NCI-H146 (cell line): ENCODE measurements at places on chromosomes 6 and 20.

- no peak for DNase-seq
Observed at GRCh38 chr20:60191014-60191413, 232.8 kb downstream of the CDH26 start.

DNA sequence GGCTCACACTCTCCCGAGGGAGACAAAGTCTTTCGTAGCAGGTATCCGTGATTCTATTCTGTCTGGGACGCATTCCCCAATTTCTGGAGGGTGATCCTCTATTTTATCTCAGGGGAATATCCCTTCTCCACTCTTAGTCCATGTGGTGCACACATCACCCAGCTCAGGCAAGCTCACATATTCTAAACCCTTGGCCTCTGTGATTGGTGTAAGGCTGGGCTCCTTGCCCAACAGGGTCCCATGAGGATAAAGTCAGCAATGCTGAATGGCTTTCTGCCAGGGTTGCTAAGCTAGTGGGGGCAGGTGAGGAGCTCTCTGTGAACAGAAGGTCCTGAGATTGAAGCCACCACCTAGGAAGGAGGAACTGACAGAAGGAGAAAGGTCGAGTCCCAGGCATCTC is 137.2 kb downstream of the CDH26 start:
- DNase-seq = no peak

DNA sequence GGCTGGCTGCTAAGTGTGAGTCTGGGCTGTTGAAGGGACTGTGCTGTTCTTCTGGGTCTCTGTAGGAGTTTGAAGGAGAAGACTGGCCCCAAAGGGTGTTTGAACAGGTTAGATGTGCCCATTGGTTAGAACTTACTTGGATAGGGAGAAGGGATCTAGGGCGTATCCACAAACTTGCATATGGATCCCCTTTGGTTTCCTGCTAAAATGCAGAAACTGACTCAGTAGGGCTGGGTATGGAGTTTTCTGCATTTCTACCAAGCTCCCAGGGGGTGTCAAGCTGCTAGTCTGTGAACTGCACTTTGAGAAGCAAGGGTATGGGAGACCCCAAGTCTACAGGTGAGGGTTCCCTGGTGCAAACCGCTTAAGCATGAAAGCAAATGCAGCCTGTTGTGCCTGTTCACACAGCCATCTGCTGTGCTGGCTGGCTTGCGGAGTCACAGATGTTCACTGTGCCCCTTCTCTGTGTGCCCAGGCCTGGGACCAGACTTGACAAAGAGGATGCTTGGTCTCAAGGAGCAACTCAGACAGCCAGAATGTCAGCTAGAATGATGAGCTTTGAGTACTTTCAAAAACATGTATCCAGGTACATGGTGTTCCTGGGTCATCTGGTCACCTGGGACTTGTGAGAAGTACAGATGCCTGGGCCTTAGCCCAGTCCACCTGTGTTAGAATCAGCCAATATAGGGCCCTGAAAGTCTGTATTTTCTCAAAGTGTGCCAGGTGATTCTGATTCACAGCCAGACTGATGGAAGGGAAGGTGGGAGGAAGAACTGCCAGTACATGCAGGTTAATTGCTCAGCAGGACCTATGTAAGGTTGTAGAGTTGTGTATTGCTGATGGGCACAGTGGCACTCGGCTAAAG is 7.4 kb downstream of the PPP1R16B start:
- DNase-seq = no peak

- no peak for DNase-seq
Observed at GRCh38 chr20:62999580-62999979, 7.2 kb downstream of the BHLHE23 start.

GRCh38 chr20:41567615-41568014 is 50.6 kb downstream of the CHD6 start:
- no peak for DNase-seq

DNA sequence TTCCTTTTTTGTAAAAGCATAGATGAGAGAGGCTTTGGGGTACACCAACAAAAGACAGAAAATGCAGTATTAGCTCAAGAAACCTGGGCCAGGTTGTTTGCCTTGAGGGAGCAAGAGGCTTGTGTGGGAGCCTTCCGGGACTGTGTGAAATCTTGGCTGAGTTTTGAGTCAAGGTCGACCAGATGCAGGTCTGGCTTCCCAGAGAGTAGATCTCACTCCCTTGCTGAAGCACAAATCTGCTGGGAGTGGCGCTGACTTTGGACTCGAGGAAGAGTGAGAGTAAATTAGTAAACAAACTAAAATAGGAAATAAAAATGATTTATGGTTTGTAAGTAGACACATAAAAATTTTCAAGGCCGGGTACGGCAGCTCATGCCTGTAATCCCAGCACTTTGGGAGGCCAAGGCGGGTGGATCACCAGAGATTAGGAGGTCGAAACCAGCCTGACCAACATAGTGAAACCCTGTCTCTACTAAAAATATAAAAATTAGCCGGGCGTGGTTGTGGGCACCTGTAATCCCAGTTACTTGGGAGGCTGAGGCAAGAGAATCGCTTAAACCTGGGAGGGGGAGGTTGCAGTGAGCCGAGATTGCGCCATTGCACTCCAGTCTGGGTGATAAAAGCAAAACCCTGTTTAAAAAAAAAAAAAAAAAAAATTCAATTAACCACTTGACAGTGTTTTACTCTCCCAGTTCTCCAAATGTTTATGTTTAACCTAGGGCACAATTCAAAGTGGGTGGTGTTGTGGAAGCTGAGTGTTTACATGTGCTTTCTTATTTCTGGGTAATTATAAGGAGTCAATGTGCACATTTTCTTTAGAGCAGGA is 27.7 kb upstream of the EDN1 start:
- DNase-seq = no peak

DNA sequence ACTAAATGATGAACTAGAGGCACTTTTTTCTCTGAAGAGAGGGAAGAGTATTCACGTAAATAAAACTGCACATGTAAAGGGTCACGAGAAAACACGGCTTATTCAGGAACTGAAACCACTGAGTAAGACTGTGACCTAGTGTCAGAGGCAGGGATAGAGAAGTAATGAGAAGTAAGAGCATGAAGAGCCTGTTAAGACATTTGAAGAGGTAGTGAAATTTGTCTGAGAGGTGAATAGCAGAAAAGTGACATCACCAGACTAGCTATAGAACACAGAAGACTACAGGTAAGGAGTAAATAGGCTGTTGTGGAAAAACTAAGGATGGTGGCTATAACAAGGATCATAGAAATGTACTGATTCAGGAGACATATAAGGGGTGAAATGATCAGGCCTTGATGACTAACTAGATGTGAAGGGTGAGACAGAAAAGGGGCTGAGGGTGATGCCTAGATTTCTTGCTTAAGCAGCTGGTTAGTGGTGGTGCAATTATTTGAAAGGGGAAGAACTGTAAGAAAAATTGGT is 76.8 kb downstream of the REV3L start:
- DNase-seq = no peak

DNA sequence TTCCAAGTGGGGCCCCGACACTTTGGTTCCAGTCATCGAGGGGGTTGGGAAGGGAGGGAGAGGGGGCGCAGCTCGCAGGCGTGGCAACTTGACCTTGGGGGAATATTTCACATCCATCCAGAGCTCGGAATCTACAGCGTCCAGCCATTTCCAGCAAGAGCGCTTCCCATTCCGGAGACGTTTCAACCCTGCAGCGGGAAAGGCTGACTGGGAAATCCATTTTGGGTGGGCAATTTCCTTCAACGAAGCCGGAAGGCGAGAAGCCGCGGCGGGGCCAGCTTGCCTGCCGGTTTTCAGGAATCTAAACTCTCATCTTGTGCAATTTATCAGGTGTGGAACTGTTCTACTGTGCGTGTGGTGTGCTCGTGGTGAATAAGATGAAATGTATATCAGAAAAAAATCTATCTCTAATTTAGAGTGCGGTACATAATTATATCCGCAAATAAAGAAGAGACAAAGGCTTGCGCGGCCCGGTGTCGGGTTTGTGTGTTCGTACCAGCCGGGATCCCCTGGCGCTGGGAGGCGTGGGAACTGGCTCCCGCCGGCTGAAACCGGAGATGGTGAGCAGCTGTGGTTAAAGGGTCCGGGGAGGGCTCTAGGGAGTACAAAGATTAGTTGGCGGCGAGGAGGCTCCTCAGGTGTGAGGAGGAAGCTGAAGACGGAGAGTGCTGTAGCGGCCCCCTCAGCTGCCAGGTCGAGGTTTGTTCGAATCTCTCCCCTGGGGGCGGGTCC is 4.8 kb downstream of the SLC32A1 start:
- DNase-seq = peak; percentile 79

DNA sequence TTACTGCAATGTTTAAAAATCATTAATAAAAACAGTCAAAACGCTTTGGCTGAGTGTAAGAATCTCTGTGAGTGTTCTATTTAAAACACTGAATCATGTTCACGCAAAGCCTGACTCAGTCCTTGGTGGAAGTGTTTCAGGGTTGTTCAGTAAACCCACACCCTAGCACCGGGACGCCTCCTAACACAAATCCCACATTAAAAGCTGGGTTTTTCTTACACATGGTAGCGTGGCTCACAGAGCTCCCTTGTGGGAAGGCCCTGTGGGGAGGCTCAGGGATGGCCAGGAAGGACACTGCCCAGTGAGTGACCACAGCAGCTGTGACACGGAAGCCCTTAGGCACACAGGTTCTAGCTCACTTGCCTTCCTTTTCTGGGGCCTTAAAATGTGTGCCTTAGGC is 80.2 kb downstream of the GMPR start:
- DNase-seq = no peak

GRCh38 chr6:167530951-167531350 is 206.1 kb downstream of the TTLL2 start:
- no peak for DNase-seq

GRCh38 chr20:63500151-63500901 is 1.4 kb upstream of the EEF1A2 start:
- DNase-seq = no peak

- DNase-seq = peak; percentile 42
Observed at GRCh38 chr6:158758941-158759479, 60.2 kb downstream of the EZR start.

DNA sequence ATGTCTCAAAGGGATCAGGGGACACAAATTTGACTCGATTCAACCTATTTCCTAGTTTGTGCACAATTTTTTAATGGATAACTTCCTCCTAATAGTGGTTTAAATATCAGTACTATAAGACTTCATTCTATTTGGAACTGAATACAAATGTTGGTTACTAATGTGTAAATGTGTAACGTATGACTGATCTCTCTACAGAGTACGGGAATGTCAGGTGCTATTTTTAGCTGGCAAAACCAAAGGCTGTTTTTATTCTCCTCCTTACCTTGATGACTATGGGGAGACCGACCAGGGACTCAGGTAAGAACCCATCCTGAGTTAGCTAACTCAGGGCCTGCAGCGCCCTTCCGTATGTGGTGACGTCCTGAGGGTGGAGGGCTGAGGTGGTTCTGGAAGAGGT is 33.0 kb downstream of the PRPH2 start:
- DNase-seq = no peak

DNA sequence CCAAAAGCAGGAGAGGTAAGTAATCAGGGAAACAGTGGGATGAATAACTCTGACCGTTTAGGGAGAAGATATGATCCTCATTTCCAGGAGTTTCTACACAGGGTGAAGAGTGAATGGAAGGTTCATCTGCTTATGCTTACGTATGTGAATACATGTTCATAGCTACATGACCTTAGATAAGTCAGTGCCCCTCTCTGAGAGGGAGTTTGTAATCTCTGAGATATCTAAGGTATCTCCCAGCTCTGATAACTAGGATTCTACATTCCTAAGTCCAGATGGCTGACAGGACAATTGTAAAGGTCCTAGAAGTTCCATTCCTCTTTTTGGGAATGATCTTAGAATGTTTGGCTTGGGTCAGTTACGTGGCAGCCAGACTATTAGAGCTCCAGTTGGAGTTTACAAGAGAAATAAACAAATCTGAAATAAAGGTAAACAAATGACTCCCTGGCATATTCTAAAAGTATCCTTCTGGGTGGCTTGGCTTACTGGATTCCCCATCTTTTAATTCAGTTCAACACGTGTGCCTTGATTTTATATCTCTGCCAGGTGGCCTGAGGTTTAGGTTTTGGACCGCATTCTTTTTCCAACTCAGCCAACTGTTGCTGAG is 15.8 kb downstream of the PROCR start:
- no peak for DNase-seq

DNA sequence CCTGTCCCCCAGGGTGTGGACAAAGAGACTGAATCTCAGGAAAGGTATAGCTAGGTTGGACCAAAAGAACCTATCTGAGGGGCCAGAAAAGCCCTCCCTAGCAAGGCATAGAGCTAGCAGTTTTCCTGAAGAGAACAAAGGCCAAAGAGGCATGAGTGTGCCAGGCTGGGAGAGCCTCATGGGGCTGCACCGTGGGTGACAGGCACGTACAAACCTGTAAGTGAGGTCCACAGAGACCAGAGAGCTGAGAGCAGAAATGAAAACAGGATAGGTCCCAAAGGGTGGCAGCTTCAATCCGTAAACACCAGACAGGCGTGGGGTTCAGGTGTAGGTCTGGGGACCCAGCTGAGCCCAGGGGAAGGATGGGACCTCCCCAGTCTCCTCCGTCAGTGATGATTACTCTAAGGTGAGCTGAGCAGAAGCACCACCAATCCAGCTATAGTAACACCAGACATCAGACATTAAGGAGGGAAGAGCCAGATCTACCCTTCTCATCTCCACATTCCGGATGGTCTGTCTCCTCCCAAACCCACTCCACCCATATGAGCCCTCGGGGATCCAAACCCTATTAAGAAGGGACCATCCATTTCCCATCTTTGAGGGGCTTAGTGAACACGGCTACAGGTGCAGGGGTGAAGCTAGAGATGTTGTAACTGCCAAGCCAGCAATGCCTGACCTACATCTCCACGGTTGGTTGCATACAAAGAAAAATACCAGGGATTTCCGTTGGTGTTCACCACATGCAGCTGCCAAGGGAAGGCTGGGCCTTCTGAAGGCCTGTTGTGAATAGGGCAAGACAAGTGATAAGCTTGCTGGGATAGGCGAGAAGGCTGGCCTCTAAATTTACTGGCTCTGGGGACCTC is 38.3 kb downstream of the BCL2L1 start:
- no peak for DNase-seq

- no peak for DNase-seq
Observed at GRCh38 chr6:46190889-46191288, 20.1 kb upstream of the ENPP5 start.

- DNase-seq = no peak
Observed at GRCh38 chr6:142444376-142444775, 142.6 kb downstream of the ADGRG6 start.

DNA sequence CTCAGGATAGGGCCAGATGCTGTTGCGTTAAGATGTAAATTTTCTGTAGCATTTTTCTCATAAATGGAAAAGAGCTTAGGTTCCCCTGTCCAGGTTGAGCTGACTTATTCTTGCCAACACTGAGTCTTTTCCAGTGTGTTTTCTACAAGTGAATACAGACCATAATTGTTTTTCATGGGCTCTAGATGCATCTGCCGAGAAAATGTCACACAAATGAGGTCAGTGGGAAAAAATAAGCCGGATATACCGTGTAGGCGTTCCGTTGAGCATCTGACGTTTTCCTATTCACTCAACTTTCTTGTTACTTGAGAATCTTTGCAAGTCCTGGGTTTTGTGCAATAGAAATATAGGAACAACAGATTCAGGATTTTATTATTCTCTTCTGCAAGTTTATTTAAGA is 582.9 kb upstream of the CDH4 start:
- DNase-seq = no peak

DNA sequence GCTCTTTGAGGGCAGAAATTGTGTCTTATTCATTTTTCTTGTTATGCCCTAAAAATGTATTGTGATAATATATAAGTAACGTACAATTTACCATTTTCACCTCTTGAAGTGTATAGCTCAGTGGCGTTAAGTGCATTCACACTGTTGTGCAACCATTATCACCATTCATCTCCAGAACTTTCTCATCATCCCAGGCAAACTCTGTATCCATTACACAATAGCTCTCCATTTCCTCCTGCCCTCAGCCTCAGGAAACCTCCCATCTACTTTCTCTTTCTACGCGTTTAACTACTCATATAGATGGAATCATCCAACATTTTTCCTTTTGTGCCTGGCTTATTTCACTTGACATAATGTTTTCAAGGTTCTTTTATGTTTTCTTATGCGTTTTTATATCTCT is 184.6 kb downstream of the ESR1 start:
- DNase-seq = no peak
